Activated CD8-positive, alpha-beta memory T cell treated with anti-CD3 and anti-CD28 coated beads for 4 hours (primary cell): ENCODE measurements at places on chromosomes 12 and 14.

GRCh38 chr14:20587489-20588154 lies at the start of gene RNASE11:
Gene RNASE11 (minus strand): TSS chr14:20588001.
- no peak for DNase-seq

DNA sequence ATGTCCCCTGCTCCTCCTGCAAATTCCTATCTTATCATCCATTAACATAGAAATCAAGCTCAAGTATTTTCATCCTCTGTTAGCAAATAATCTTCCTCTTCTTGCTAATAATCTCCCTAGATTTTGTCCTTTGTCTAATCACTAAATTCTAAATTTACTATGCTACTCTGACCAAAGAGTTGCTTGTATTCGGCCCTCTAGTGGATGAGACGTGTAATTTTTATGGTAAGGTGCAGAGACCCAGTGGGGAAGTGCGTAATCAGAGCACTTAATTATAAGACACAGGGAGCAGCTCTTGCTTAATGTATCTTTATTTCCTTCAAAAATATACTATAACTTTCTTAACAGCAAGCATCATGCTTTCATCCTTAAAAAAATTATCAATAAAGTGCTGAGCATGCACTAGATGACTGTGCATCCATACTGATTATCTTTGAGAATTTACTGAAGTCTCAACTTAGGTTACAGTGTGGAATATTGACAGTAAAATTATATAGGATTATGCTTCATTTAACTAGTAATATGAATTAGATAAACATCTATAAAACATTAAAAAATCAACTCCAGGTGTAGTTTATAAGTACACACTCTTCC lies 212.6 kb downstream of the SLC16A7 start:
- DNase-seq = no peak

GRCh38 chr12:24750263-24750662 lies 198.6 kb downstream of the BCAT1 start:
- no peak for DNase-seq

DNA sequence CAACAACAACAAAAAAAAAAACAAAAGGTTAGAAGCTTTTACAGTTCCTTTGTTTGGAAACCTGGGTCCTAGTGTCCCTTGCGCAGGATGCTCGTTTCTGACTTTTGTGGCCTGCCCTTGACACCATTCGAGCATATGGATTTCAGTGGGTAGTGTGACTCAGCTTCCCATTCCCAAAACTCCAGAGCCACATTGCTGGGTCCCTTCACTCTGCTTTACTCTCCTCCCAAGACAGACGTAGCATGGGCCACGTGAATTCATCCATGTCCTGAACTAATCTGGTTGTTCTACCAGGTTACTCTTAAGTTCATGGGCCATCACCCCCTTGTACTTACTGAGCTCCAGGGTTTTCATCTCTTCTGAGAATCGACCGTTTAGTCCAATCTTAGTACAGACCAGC lies 68.0 kb upstream of the MAX start:
- no peak for DNase-seq

DNA sequence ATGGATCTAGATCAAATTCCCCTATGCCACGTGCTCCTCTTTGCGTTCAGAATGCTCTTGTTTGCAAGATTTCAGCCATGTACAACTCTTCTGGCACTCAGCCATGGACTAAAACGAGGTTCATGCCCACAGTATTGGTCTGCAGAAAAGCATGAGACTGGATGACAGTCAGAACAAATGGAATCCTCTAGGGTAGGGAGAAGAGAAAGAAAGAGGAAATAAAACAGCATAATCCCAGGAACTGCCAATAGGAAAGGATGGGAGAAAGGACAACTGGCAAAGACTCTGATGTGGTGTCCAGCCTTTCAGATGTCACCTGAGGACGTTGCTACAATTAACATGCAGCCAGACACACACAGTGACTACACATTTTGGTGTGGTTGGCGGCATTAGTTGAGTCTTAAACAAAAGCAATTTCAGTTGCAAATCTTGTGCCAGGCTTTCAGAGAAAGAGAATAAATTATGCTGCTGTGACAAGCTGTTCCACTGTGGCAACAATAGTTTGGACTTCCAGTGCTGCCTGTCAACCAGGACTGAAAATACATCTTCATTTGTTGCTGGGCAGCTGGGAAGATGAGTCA lies 338.0 kb downstream of the RGS6 start:
- DNase-seq = no peak

- DNase-seq = no peak
These were observed 1.5 kb downstream of the MTA1 start for GRCh38 chr14:105420974-105421674.

GRCh38 chr12:66763467-66763866 lies 84.6 kb upstream of the GRIP1 start:
- no peak for DNase-seq

DNA sequence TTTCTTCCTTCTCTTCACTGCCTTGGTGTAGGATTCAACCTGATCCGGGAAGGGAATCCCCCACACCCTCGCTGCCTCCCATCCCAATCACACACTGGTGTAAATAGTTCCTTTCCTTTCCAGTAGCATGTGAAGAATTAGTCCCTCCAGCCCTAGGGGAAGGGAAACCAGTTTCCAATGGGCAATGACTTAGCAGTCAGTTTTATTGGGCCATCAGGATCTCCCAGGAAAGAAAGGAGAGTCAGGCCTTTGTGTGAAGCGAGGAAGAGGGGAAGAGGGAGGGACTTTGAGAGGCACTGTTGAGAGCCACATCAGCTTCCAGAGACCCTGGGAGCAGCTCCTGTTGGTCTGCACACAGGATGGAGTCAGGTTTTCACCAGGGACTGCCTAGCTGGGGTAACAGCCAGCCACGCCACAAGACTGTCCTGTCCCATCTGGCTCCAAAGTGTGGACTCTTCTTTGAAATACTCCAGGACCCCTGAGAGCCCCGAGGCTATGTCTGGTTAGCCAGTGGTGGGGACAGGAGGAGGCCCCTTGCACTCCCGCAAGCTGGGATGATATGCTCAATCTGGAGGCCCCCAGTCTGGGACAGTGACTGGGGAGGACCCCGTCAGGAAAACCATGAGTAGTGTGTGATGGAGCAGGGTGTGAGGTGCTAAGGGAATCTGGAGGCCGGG lies 27.9 kb downstream of the MOAP1 start:
- DNase-seq = no peak

GRCh38 chr12:96383991-96384390 lies 16.2 kb downstream of the CDK17 start:
- no peak for DNase-seq

DNA sequence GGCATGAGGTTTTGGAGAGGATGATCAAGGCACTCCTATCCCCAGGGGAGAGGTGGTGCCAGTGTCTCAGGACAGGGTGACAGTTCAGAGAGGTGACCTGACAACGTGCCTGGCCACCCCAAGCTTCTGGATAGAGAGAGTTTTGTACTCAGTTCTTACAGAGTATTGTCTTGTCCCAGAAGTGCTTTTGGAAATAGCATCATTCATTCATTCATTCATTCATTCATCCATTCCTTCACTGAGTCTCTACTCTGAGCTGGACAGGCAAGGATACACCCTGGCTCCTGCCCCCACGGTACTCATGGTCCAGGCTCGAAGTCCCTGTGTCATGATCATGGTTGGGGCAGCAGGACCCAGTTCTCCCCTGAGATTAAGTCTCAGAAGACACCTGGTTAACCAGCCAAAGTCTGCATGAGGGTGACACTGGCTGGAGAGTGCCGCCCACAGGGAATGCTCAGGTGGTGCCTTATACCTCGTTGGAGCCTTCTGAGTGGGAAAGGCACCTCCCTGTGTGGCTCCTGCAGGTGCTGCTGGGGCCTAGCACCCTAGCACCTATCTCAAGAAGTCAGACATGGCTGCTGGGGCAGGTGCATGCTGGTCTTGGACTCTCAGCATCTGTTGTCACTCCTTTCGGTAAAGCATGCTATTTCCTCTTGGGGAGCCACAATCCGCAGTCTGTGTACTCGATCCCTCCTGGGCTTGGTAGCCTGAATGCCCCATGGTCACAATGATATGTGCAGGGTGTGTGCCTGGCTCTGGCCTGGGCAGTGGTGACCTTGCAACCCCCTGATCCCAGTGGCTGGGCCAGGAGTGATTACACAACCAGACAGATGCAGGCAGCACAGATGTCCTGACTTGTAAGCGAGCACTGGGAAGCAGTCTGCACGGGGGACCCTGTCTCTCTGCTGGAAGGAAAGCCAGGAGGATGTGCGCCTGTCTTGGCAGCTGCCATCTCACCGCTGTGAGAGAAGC lies 57.8 kb downstream of the C14orf132 start:
- no peak for DNase-seq

- DNase-seq = no peak
These were observed 20.7 kb downstream of the ZDHHC17 start for GRCh38 chr12:76784600-76785051.

DNA sequence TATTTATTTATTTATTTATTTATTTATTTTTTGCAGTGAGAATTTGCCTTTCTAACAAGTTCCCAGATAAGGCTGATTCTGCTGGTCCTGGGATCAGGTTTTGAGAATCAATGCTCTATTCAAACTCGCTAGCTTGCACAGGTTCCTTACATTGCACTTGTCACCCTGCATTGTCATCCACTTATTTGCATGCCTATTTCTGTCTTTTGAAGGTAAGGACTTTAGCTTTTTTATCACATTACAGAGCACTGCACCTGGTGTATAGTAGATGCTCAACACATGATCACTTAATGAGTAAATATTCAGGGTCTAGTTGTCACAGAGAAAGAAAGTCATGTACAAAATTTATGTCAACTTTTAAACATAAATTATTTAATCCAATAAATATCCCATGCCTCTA lies 219.7 kb upstream of the BTG1 start:
- DNase-seq = no peak

DNA sequence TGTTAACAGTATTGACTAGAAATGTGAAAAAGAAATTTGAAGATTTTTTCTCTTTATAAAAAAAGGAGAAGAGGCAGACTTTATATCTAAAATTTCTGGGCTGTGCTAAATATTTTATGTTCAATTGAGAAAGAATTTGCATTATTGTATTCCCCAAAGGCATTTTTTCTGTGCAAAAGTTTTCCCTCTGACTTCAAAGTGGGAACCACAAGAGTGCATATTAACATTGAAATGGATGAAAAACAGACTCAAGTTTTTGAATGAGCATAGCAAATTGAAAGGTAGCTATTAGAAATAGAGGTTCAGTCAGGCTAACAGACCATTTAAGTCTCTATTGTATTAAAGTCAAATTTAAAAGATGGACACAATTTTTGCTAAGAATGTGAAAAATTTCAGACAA lies 95.2 kb downstream of the RASSF9 start:
- no peak for DNase-seq

GRCh38 chr14:95346820-95347219 lies 27.1 kb upstream of the CLMN start:
- DNase-seq = no peak

DNA sequence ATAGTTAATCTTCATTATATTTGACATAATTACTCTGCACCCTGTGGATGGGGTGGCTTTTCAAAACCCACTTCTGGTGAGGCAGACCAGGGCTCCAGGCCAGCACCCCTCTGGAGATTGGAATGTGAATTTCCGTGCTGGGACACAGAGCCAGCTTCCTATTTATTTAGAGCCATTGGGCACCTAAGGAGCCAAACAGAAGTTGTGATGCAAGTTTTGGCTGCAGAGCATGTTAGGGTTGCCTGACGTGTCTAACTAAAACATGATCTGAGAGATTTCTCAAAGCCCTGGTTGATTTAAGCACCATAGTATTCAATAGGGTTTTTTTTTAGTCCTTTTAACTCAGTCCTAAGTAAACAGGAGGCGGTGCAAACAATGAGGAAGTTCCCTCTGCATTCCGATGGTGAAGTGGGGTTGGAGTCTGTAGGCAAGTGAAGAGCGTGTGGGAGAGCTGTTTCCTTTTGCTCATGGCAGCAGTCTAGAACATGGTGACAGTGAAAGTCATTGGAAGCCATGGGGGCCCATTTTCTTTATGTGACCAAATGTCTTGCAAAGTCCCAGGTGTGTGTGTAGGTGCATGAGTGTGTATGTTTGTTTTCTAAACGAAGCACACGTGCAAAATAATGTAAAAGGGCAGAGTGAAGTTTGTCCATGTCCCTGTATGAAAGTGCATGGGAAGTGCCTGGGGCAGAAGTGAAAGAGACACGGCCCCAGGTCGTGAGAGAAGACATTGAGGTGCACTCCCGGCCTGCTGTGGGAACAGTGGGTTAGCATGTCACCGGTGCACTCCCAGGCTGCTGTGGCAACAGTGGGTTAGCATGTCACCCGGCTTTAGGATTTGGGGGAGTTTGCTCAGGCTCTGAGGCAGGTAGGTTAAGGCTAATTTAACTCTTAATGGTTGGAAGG lies 117.7 kb downstream of the PRKCH start:
- DNase-seq = no peak

DNA sequence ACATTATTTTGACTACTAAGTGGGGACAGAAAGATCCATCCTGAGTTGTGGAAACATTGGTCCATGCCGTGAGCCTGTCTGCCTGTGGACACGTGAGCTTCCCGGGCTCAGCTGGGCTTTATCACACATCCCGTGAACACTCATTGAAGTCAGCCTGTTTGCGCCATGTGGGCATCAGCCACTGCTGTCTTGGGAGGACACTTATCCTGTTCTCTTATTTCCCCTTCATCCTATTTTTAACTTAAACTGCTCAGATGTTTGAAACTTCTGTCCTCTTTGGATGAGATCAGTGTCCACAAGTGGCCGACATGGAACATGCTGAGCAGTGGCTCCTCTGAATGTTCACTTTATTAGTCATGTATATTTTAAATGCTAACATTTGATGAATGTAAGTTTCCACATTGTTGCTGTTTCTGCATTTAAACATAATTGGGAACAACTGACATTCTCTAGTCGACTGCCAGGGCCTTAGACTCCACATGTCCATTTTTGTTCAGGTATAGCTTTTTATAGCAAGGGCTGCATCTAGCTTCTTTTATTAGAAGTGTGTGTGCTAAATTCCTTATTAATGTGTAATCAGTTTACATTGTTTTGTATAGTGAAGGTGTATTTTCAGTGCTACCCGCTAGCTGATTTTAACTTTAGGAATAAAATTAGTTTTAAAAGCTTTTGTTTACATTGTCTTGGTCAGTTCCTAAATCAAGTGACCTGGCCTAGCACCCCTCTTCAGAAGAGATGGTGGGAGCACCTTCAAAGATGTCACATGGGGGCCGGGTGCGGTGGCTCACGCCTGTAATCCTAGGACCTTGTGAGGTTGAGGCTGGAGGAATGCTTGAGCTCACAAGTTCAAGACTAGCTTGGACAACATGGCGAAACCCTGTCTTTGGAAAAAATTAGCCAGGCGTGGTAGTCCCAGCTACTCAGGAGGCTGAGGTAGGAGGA lies 24.0 kb downstream of the RNF34 start:
- DNase-seq = no peak

- DNase-seq = no peak
These were observed 1.4 kb downstream of the LRTM2 start for GRCh38 chr12:1821805-1822204.

GRCh38 chr12:104280717-104281458 lies 22.7 kb upstream of the EID3 start:
- no peak for DNase-seq

GRCh38 chr12:116556964-116557698 lies 2.0 kb upstream of the MAP1LC3B2 start:
- DNase-seq = no peak
